Panc1 (cell line): ENCODE measurements at places on chromosomes 1 and 21.

- no peak for DNase-seq
These were observed 9.7 kb downstream of the SKI start for GRCh38 chr1:2237773-2238172.

GRCh38 chr1:177137814-177138213 lies 26.7 kb downstream of the ASTN1 start:
- DNase-seq, result no peak

GRCh38 chr21:41662761-41663160 lies 104.1 kb downstream of the RIPK4 start:
- DNase-seq, result no peak

DNA sequence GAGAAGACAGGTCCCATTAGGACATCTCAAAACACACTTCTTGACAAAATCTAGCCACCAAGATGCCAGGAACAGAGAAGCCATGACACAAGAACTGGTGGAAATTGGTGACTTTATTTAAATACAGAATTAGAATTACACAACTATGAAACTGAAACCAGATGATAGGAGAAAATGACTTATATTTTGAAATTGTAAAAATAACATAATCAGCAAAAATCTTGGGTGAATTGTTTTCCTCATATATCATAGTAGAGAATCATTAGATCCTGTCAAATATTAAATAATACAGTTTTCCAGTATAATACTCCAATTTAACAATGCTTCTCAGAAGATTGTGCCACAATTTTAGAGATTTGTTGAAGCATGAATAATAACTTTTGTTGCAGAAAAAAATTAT lies 81.5 kb upstream of the MROH9 start:
- DNase-seq, result no peak

- no peak for DNase-seq
These were observed 176.8 kb upstream of the PDE4B start for GRCh38 chr1:65615859-65616258.

DNA sequence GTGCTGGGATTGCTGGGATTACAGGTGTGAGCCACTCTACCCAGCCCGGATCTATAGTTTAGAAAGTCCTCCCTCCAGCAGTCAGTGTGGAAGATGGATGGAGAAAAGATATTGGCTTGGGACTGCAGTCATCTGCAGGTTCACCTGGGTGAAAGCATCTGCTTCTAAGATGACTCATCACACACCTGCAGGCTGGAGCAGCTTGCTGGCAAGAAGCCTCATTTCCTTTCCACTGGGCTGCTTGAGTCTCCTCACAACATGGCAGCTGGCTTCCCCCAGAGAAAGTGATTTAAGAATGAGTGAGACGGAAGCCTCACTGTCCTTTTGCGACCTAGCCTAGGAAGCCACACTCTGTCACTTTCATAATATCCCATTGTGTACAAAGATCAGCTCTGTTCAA lies 50.0 kb downstream of the FOXO6 start:
- no peak for DNase-seq

DNA sequence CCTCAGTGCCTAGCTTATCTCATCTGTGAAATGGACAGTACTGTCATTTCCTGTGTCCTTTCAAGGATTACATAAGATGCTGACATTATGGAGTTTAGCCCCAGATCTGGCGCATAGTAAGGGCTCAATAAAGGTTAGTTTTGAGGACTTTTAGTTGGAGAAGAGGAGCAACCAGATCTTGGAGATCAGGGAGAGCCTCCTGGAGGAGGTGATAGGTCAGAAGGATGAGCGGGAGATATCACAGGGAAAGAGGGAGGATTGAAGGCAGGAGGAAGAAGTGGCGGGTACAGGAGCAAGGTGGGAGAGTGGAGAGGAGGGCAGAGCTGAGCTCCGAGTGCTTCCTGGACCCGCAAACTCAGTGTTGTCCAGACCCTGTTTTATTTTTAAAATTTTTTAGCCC lies 17.5 kb downstream of the SLC66A1 start:
- DNase-seq, result no peak

GRCh38 chr1:164635059-164635802 lies 76.2 kb downstream of the PBX1 start:
- DNase-seq, result no peak

GRCh38 chr1:168772428-168773060 lies 43.5 kb upstream of the DPT start:
- no peak for DNase-seq

- DNase-seq, result no peak
These were observed 497 bp downstream of the FCRLB start for GRCh38 chr1:161721738-161722343.

- DNase-seq, result no peak
These were observed 35.0 kb upstream of the ECE1 start for GRCh38 chr1:21325231-21325718.

DNA sequence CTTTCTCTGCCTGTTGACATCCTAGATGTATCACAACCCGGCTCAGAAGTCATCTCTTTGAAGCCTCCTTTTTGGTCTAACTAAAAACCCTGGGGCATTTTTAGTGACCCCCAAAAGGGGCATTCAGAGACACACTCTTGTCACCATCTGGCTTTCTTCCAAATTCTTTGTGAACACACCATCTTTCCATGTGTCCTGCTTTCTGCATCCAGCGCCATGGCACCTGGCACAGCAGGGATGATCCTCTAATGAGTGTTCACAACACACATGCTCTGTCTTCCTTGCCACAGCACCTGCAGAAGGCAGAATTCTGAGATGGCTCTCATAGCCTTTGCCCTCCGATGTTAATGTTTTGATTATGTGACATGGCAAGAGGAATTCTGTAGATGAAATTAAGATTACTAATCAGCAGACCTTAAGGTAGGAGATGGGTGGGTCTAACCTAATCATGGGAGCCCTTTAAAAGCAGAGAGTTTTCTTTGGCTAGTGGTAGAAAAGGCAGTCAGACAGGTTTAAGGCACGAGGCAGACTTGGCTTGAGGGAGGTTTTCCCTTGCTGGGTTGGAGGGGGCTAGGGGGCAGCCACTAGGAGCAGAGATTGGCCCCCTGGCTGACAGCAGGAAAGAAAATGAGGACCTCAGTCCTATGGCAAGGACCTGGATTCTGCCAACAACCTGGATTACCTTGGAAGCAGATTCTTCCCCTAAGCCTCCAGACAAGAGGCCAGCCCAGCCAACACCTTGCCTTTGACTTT lies 4.9 kb upstream of the TMEM61 start:
- no peak for DNase-seq

GRCh38 chr1:241408170-241408569 lies 51.2 kb upstream of the RGS7 start:
- DNase-seq, result no peak

- no peak for DNase-seq
These were observed 226.4 kb downstream of the GREM2 start for GRCh38 chr1:240385551-240385950.

- DNase-seq, result no peak
These were observed 45.8 kb upstream of the CYP2J2 start for GRCh38 chr1:59972216-59972927.

DNA sequence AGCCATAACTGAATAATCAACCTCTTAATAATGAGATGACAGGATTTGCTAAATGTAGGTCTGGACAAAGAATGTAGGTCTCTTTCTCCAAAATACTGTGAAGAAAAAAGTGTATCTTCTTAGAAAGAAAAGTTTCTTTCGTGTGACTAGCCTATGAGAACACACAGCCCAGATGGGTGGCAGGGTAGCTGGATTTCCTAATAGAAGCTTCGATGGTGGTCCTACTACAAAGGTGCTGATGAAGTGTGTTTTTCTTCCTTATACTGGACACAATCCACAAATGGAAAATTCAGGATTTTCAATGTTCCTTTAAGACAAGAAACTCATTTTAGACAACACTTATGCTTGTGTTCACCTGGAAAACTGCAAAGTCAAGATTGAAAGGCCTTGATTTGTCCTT lies 90.2 kb upstream of the ZNHIT6 start:
- no peak for DNase-seq

DNA sequence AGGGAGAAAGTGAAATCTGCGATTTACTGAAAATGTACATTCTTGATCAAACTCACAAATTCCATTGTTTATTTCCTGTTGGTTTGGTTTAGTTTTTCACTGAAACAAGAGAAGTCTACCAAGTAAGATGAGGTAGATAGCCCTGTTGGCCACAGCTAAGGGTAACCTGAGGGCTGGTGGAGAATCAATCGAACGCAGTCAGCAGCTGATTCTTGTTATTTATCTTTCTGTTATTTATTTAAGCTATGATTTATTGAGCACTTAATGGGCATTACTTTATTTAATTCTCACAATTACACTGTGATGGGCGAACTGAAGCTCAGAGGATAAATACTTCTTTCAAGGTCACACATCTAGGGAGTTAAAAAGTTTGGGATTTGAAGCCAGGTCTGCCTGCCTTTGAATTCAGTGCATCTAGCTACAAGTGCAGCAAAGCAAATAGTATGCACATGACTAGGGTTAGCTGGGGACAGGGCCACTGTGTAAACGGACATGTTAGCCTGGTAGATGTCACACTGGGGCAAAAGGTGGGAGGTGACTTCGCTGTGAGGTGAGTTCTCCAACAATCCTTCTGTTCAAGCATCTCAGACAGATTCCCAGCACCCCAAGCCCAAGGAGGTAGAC lies 106.5 kb upstream of the GADD45A start:
- no peak for DNase-seq

GRCh38 chr21:46080171-46081021 lies 17.5 kb upstream of the COL6A2 start:
- DNase-seq, result no peak

GRCh38 chr1:231144416-231145193 lies 17.3 kb upstream of the TRIM67 start:
- DNase-seq, result no peak

GRCh38 chr21:41641821-41642701 lies 124.8 kb downstream of the RIPK4 start:
- DNase-seq, result no peak

DNA sequence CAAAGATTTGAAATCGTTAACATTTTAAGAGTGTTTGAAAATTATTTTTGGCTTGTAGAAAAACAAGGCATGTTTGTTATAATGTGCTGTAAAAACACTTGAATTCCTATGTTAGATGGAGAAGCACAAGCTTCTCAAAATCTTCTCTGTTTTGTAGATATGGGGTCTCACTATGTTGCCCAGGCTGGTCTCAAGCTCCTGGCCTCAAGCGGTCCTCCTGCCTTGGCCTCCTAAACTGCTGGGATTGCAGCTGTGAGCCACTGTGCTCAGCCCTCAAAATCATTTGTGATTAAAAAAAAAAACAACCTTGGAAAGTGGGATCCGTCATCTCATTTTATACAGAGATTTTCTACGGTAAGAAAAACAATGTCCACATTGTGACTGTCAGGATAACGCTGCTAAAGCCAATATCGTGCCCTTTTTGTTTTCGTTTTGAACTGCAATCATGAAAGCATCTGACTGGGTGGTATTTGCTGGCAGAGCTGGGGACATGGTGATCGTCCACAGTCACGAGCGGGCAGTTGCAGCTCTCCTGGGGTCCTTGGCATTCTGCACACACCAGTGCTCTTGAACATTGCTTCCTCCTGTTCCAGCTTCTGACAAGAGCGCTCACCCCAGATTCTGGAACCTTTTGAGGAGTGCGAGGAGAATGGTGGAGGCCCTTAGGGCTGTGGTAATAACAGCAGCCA lies 112.5 kb downstream of the PGBD5 start:
- DNase-seq, result no peak

DNA sequence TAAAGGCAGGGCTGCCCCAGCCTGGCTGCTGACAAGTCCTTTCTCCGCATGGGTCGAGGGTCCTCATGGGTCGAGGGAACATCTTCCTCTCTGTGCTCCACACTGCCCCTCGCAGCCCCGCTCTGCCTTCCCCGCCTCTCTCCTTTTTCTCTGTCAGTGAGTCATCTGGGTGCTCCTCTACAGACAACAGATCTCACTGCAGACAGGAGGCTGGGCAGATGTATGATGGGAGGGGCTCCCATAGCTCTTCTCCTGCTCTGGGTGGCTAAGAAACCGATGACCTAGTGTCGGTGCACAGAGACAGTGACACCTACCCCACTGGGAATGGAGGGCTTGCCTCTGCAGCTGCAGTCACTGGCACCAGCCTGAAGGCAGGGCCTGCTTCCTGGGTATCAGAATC lies 5.5 kb downstream of the KCNA10 start:
- no peak for DNase-seq

DNA sequence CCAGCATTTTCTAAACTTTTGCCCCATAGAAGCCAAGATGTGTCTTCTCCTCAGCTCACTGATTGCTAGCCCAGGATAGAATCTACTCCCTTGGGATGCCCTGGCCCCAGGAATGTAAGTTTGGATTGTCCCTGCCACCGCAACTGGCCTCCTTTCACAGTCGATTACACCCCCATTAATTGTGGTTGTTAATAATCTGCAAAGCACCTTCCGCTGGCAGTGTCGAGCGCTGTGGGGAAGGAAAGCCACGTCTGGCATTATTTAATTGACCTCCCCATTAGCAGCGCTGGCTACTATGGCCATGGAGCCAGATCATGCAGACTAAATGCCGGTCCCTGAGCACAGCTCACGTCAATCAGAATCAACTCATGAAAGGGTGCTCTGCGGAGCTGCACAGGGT lies 597.3 kb upstream of the PLXNA2 start:
- DNase-seq, result no peak

DNA sequence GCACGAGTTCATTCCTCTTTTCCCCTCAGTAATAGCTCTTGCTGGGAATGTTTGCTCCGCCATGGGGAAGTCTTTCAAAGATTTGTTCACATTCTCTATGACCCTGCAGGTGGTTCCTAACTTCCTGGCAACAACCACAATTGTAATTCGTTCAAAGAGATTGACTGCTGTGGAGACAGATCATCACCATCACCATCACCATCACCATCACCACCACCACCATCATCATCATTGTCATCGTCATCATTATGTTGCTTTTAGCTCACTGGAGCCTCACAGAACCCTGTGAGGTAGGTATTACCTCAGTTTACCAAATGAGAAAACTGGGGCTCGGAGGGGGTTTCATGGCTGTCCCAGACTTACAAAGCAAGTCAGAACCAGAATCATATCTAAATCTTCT lies 30.9 kb downstream of the COA7 start:
- no peak for DNase-seq

- no peak for DNase-seq
These were observed 6.0 kb upstream of the TUT4 start for GRCh38 chr1:52558941-52559340.

DNA sequence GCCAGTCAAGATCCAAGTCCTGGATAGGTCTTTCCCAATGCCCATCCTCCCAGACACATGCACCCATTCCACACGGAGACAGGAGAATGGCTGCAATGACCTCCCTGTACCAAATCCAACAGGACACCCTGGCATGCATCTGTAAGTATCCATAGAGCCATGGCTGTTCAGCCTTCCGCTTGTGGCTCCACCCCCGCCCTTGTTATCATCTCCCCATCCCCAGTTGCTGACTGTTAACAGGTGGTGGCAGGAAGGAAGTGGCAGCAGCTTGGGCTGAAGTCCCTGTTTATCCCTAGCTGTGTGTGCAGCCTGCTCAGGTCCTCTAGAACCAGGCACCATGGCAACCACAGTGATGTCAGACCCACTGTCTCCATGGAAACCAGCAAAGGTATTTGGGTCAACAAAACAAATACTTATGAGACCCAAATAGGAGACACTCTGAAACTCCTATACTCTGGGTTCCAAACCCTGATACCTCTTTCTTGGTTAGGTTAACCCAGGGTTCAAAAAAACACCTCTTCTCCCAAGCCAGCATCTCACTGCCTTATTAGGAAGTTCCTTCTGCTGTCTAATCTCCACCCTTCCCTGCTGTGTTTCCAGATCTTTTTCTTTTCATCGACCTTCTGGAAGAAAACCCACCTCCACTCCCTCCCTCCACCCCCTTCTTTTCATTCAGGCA lies 721 bp downstream of the PBXIP1 start:
- DNase-seq, result no peak

- DNase-seq, result no peak
These were observed 294.9 kb upstream of the DEPDC1 start for GRCh38 chr1:68791800-68792199.
